Stimulated activated CD4-positive, alpha-beta T cell treated with anti-CD3 and anti-CD28 coated beads, Interleukin-15, amount 100 ng/mL, for 1 hour (primary cell): ENCODE measurements at places on chromosomes 16 and 17.

DNA sequence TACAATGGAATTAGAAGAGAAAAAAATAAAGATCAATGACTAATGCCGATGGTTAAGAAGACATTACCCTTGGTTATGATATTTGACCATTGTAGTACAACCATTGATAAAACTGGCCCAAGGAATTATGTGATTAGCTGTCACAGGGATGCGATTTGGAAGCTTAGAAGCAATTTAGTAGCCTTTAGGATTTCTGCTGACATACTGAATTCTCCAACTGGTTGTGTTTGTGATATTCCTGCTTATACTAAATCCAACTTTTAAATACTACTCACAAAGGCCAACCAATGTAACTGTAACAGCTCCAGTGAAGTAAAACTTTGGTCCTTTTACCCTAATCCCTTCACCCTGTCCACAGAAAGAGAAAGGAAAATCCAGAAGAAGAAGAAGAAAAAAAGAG is 31.4 kb upstream of the ABCA6 start:
- no peak for DNase-seq

- DNase-seq: peak; percentile 34
Measured at GRCh38 chr16:89722392-89723278, 1.3 kb downstream of the ZNF276 start.

DNA sequence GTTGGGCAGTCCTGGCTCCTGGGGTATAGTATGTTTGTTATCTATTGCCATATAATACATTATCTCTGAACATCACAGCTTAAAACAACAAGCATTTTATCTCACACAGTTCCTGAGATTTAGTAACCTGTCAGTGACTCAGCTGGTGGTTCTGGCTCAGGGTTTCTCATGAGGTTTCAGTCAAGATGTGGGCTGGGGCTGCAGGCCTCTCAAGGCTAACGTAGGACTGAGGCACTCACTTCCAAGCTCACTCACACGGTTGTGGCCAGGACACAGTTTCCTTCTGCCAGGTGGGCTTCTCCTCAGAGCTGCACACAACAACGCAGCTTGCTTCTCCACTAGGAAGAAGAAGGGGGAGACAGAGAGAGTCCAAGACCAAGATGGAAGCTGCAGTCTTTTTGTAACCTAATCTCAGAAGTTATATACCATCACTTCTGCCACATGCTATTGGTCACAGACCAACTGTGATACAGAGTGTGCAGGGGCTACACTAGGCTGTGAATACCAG is 10.3 kb upstream of the MED13 start:
- DNase-seq: no peak

DNA sequence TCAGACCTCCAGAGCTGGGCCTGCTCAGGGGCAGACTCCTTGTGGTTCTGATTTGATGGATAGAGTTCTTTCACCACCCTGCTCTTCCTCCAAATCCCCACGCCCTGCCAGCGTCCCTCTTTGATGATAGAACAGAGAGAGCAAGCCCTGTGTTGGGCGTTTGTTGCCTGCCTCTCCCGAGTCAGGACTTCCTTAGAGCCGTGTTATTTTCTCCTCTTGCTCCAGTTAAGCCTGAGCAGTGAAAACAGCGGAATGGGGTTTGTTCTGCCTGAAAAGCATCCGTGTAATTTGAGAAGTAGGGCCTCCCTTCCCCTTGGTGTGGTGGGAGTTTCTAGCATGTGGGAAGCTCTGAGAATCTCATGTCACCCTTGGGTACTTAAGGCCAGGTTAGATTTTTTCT is 22.1 kb downstream of the TMEM94 start:
- no peak for DNase-seq

DNA sequence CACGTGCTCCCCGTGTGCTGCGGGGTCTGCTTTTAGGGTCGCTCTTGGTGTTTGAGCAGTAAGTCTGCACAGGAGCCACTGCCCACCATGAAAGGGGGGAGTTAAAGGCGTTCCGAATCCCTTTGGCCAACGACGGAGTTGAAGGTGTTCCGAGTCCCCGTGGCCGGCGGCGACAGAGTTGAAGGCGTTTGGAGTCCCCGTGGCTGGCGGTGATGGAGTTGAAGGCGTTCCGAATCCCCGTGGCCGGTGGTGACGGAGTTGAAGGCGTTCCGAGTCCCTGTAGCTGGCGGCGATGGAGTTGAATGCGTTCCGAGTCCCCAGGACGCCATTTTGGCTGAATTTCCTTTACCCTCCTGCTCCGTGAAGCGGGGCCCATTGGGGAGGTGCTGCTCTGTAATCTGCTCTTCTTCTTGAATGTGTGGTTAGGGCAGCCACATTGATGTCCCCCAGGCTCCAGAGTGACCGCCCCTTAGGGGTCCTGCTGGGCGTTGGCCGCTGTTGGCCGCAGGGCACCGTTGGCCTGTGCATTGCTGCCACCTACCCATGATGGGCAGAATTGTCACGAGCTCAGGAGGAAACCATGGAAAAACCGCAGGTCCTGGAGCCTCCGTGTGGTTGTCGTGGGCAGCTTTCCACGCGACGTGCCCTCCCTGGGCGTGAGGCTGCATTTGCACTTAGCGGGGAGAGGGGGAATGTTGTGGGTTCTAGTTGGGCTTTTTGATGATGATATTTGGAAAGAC is 73.7 kb upstream of the ZNF750 start:
- DNase-seq: no peak

GRCh38 chr16:48385253-48386150 is at the start of gene SIAH1:
Gene SIAH1, minus strand, starts transcription at chr16:48385413. Its CDS starts 22,985 bp downstream, at chr16:48362428.
- peak; percentile 85 for DNase-seq

GRCh38 chr17:58413684-58414083 is 3.6 kb downstream of the RNF43 start:
- DNase-seq: no peak

- DNase-seq: no peak
Measured at GRCh38 chr16:28589930-28590329, 6.9 kb downstream of the SULT1A2 start.

- no peak for DNase-seq
Measured at GRCh38 chr16:11152677-11153331, 103.2 kb downstream of the SOCS1 start.

DNA sequence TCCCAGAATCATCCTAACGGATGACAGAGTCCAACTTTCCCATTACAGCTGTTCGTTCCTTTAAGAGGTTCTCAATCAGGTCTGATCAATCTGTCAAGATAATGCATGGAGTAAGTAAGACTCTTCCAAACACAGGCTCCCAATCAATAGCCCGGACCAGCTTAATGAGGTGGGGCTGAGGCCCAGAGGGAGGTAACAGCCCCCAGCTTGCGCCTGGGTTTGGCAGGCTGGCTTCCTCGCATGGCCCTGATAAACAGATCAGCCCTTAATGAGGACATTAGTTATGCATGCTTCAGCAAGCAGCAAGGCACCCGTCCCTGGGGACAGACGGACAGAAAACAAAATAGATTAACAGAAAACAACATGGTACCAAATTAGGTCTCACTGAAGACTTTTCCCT is 145.7 kb downstream of the ZFHX3 start:
- DNase-seq: no peak

- no peak for DNase-seq
Measured at GRCh38 chr17:68248199-68248825, 469 bp downstream of the AMZ2 start.

DNA sequence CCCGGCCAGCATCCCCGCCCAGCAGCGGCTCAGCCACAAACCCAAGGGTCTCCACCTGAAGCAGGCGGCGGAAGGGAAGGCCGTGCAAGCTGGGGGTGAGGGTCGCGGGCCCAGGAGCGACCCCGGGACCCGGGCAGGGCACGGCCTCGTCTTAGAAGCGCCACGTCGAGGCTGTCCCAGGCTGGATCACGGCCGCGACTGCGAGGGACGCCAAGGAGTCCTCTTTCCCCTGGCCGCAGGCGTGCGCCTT is 538 bp upstream of the CCNF start:
- DNase-seq: no peak

DNA sequence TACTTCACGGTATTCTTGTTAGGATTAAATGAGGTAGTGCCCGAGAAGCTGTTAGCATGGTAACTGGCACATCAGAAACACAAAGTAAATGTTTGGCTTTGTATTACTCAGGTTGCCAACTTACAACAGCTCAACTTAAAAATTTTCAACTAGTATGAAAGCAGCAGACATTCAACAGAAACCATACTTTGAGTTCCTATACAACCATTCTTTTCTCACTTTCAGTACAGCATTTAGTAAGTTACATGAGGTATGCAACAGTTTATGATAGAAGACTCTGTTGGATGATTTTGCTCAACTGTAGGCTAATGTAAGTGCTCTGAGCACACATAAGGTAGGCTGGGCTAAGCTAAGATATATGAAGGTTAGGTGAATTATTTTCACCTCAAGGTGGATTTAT is 7.7 kb downstream of the CENPN start:
- DNase-seq: no peak

GRCh38 chr16:27727941-27728340 is 178.0 kb downstream of the KATNIP start:
- DNase-seq: no peak

GRCh38 chr16:57532266-57532625 is 4.1 kb downstream of the CCDC102A start:
- DNase-seq: no peak

- no peak for DNase-seq
Measured at GRCh38 chr17:12686486-12686885, 20.8 kb downstream of the MYOCD start.

- DNase-seq: no peak
Measured at GRCh38 chr17:61504697-61505096, 52.5 kb downstream of the TBX4 start.
